Activated CD4-positive, alpha-beta memory T cell treated with anti-CD3 and anti-CD28 coated beads for 36 hours (primary cell): ENCODE measurements at places on chromosomes 4 and X. TPM values are rescaled to one million over a fixed set of nuclear protein-coding genes. Genes with fewer than 3 reads are reported as not detected.
A peak's percentile ranks its signal among the peaks of the same experiment; 100 is the strongest.

Gene CXorf51A
- total RNA-seq = not detected

- no peak for DNase-seq
- H3K27me3 ChIP-seq = no peaks in the 10 kb centered on the region
- no peak overlapping the region for H3K4me3 ChIP-seq
- H3K27ac ChIP-seq = no peak overlapping the region
These were observed 30.1 kb downstream of the GUCY1A1 start for GRCh38 chr4:155696726-155697125.

DNA sequence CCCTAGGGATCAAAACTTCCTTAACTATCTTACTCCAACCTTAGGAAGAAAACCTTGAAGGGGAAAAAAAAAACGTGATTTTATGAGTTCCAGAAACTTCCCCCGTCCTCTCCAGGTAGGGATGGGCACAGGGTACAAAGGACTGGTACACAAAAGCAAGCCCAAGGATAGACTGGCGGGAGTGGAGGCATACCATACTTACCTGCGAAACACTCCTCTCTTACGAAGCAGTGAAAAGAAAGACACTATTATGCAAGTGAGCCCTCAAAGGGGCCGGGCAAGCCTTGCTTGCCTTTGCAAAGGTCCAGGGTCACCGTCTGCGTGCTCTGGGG, 651 bp downstream of the TSPAN6 start:
- H3K36me3 ChIP-seq = no peaks in the 10 kb centered on the region
- peak overlapping the region; percentile 80 for H3K4me3 ChIP-seq
- DNase-seq = no peak
- peaks cover 8% of the 10 kb centered on the region for H3K4me1 ChIP-seq
- no peak overlapping the region for H3K27ac ChIP-seq

Gene SLC10A4
- not detected for total RNA-seq

Gene DKK2
- total RNA-seq = not detected

DNA sequence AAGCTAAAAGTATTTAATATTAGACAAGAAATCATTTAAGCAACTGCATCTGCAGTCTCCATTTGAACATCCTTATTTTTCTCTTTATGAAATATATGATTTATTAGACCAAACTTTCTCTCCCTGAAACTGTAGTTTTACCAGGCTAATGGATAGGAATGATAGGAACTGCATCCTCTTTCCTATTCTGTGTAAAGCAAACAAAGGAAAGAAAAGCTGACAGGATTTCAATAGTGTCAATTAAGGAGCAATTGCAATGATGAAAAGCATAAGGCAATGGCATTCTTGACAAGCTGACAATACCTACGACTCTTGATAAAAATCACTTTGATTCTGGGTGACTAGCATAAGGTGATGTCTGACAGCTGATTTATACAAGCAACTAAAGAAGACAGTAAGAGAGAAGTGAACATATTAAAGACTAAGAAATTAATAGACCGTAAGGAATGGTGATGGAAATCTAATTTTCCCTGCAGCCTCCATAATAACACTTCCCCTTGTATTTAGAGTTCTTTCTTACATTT, 502.5 kb downstream of the TECRL start:
- DNase-seq = no peak
- no peaks in the 10 kb centered on the region for H3K27me3 ChIP-seq
- H3K4me1 ChIP-seq = no peaks in the 10 kb centered on the region
- H3K27ac ChIP-seq = no peak overlapping the region
- H3K36me3 ChIP-seq = no peaks in the 10 kb centered on the region

DNA sequence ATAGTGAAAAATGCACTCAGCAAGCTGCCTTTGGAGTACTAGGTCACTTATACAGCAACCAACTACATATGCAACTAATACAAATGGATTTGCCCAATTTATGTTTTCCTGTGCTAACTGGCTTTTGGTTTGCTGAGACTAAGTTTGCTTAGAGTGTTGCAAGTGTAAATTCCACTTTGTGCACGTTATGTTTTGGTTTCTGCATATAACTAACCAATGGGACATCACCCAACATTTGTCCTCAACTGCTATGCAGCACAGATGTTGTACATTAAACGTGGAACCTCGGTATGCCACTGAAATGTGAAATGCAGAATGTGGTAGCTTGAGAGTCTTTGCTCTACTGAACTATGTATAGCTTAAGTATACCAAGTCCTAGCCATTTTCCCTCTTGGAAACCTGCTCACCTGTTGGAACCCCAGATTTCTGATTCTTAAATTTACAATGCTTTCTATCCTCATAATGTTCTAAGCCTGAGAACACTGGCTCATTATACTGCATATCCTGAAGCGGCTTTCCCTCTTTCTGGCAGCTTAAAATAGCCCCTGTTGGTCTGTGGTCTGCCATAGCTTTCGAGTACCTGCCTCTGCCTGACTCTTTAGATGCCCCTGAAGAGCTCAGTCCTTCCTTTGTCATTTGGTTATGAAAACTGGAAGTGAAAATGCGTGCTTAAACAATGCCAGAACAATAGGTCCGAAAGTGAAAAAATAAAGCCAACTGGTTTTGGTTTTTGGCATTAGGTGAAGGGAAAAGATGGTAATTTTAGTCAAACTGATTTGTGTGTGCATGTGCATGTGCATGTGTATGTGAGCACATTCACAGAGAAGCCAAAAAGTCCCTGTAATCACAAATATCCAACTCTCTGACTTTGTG, 158.0 kb downstream of the SH2D1A start:
- H3K27me3 ChIP-seq = no peaks in the 10 kb centered on the region
- H3K4me3 ChIP-seq = no peak overlapping the region
- no peak overlapping the region for H3K27ac ChIP-seq
- no peak for DNase-seq
- peaks cover 10% of the 10 kb centered on the region for H3K4me1 ChIP-seq

GRCh38 chr4:184744236-184744635, 10.3 kb upstream of the CENPU start:
- no peak overlapping the region for H3K4me3 ChIP-seq
- H3K4me1 ChIP-seq = peaks cover 16% of the 10 kb centered on the region
- no peak overlapping the region for H3K27ac ChIP-seq
- H3K36me3 ChIP-seq = no peaks in the 10 kb centered on the region
- DNase-seq = no peak

GRCh38 chr4:142781114-142781513, 65.0 kb downstream of the INPP4B start:
- H3K4me3 ChIP-seq = no peak overlapping the region
- H3K36me3 ChIP-seq = no peaks in the 10 kb centered on the region
- DNase-seq = no peak

Gene ARHGEF6
- total RNA-seq = 54.1 TPM

Gene F8A1
- total RNA-seq = 42.9 TPM

DNA sequence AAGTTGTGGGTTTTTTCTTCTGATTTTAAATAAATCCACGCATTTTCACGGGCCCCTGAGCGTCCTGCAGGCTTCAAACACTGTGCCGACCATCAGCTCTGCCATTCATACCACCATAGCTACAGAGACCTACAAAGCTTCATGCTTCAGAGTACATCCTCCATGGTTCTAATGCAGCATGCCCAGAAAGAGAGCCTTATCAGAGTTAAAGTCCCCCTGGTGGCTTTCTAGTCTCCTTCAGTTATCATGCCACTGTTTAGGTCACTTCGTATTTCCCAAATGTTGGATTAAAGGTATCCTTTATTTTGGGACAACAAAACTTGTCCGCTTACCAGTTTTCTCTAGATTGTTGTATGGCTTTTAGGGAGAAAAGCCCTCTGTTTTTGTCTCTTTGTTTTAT, 66.7 kb upstream of the VCX2 start:
- no peak overlapping the region for H3K27ac ChIP-seq
- no peaks in the 10 kb centered on the region for H3K4me1 ChIP-seq
- no peak overlapping the region for H3K4me3 ChIP-seq
- no peak for DNase-seq
- H3K27me3 ChIP-seq = no peaks in the 10 kb centered on the region

DNA sequence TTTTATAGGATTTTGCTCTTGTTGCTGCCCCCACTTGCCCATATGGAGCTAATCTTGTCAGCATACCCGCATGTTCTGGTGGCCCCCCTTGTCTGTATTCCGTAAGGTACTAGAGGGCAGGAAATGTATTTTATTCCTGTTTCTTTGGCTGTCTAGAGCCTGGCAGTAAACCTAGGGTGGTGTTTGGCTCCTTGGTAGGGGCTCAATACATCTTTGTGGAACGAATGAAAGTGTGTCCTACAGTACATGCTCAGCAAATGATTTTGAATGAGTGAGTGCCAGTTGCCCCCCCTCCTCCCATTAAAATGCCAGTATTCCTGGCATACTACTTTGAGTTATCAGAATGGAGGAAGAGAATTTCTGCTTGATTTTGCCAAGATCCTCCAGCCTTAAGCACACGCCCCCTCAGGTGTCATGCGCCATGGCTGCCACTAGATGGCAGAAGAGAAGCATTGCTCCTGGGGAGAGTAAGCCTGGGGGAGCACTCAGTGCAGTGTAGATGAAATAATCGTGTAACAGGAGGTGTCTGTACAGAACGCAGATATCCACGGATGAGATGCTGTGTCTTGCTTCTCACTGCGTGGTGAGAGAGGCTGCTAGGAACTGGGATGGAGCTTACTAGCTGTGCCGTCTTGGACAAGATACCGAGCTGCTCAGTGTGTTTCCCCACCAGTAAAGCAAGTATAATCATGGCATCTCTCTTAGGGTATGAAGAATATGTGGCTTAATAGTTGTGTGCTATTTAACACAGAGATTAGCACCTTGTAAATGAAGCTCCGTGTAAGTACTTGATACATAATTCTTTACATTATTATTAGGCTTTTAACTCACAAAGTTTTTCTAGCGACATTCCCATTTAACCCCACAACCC, 17.2 kb upstream of the RNF212 start:
- no peaks in the 10 kb centered on the region for H3K36me3 ChIP-seq
- H3K4me3 ChIP-seq = no peak overlapping the region
- peaks cover 2% of the 10 kb centered on the region for H3K27me3 ChIP-seq
- H3K27ac ChIP-seq = no peak overlapping the region
- H3K4me1 ChIP-seq = no peaks in the 10 kb centered on the region

Gene UXT
- 210 TPM for total RNA-seq

DNA sequence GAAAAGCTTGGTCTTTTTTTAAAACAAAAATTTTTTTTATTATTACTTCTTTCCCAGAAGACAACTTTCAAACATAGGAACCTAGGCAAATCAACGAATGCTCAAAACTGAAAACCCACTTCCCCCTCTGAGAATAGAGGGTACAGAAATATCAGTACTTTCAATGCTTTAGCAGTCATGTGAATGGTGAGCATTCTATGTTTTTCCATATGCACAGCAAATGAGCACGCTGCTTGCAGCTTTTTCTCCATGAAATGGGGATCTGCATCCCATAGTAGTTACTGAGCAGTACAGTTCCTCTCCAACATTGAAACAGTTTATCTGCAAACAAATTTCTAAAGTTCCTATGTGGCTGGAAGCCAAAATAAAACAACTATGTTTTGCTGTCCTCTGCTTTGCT, 108.4 kb upstream of the BMP2K start:
- no peaks in the 10 kb centered on the region for H3K27me3 ChIP-seq
- no peaks in the 10 kb centered on the region for H3K36me3 ChIP-seq
- no peak for DNase-seq
- no peak overlapping the region for H3K27ac ChIP-seq
- no peak overlapping the region for H3K4me3 ChIP-seq

DNA sequence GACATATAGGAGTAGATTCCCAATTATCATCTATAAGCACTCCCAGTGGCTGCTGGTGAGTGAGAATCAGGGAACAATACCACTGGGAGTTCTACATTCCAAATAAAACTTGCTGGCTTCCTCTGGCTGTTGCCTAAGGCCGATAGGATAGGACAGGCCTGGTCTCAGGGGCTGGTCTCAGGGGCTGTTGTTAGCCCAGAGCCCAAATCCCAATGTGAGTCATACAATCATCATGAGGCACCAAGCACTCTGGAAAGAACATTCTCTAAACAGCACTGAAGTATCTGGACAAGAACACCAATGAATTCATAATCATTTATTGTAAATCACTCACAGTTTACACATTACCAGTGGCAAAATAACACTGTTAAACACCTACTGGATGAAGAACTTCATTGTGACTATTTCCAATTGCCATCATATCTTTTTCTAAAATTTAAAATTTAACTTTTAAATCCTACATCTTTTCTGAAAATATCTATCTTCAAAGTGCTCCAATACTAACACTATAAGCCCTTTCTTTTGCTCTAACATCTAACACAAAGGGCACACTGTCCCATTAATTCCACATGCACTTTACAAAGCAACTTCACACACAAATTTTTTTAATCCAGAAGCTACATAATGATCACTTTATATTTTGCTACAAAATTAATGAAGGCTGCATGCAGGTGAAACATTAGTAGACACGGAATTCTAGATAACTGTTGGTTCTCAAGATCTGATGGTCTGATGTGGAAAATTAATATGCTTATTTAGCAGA, 67.6 kb upstream of the TMEM150C start:
- H3K4me1 ChIP-seq = no peaks in the 10 kb centered on the region
- peaks cover 2% of the 10 kb centered on the region for H3K27me3 ChIP-seq
- H3K4me3 ChIP-seq = no peak overlapping the region
- H3K36me3 ChIP-seq = no peaks in the 10 kb centered on the region

GRCh38 chrX:134673123-134673522, 14.9 kb upstream of the PLAC1 start:
- peaks cover 5% of the 10 kb centered on the region for H3K4me1 ChIP-seq
- no peak for DNase-seq
- H3K27ac ChIP-seq = no peak overlapping the region
- H3K27me3 ChIP-seq = no peaks in the 10 kb centered on the region

DNA sequence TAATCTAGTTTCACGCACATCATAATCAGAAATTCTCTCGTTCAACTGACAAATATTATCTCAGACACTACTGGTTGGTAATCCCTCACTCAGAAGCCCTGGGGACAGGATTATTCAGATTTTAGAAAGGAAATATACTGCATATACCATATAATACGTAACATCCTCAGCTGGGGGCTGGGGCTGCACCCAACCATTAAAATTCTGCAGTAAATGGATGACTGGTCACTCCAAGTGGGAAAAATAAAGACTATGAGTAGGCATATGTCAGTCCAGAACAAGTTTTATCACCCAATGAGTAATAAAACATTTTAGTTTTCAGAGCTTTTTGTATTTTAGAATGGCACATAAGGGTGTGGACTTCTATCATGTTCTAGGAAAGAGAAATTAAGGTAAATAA, 121.7 kb upstream of the MAP3K15 start:
- no peak overlapping the region for H3K27ac ChIP-seq
- H3K4me1 ChIP-seq = peaks cover 38% of the 10 kb centered on the region
- peaks cover 4% of the 10 kb centered on the region for H3K36me3 ChIP-seq
- H3K4me3 ChIP-seq = no peak overlapping the region
- no peak for DNase-seq

Gene SSX4B
- not detected for total RNA-seq

- H3K4me1 ChIP-seq = peaks cover 9% of the 10 kb centered on the region
- no peak overlapping the region for H3K27ac ChIP-seq
- H3K27me3 ChIP-seq = no peaks in the 10 kb centered on the region
- H3K4me3 ChIP-seq = no peak overlapping the region
- H3K36me3 ChIP-seq = peaks cover 6% of the 10 kb centered on the region
These were observed 64.2 kb upstream of the S100G start for GRCh38 chrX:16585486-16586376.

GRCh38 chrX:355329-356050, 31.2 kb downstream of the PPP2R3B start:
- H3K36me3 ChIP-seq = peaks cover 37% of the 10 kb centered on the region
- no peak overlapping the region for H3K27ac ChIP-seq
- H3K4me1 ChIP-seq = peaks cover 19% of the 10 kb centered on the region
- no peak for DNase-seq
- H3K4me3 ChIP-seq = no peak overlapping the region
